ENCODE measurements at places on chromosomes 5 and 9.

DNA sequence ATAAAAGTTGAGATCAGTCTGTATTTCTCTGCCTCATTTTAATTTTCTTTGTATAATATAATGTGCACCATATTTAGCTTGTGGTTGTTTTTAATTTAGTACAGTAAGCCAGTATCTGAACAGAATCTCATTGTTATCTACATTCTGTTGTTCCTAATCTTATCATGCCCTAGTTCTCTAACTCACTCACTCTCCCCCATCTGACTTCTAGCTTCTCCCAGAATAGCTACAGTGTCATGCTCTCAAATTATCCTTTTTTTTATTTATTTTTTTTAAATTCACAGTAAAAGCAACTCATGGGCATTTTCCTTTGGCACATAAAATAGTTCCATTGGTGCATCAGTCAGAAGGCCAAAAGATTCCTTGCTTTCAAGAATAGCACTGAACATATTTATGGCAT lies 156.6 kb downstream of the TRPM3 start:
- no peak for DNase-seq

GRCh38 chr5:54282876-54283275 lies 27.5 kb downstream of the ARL15 start:
- DNase-seq, result no peak

DNA sequence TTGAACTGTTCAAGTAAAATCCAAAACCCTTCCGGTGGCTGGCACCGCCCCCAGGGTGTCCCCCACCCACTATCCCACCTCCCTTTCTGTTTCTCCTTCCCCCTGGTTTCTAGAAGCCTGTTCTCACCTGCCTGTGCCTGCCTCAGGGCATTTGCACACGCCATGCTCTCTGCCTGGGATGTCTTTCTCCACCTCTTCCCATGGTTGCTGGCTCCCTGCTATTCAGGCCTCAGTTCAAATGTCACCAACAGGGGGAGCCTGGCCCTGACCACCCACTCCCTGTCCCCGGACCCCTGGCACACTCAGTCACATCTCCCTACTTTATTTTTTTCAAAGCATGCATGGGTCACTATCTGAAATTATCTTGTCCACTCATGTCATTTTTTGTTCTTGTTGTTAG lies 39.9 kb upstream of the EEIG1 start:
- no peak for DNase-seq

DNA sequence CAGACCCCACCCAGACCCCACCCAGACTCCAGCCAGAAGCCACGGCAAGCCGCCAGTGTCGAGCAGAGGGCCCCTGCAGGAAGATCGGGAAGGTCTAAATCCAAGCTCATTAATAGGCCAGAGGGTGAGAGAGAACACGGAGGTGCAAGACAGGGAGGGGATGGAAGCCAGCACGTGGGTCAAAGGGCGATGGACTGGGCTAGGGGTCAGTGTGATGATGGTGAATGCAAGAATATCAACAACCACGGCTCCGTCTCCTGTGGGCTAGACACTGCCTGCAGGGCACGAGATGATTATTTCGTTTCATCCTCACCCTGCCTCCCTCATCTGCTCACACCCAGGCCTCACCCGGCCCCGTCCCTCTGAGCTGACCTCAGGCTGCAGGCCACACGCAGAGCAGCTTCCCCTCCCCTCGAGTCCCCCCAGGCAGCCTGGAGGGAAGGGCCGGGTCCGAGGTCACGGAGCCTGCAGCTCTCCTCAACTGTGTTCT lies 122.0 kb downstream of the COL23A1 start:
- no peak for DNase-seq

GRCh38 chr9:113617550-113617949 lies 154.0 kb downstream of the RGS3 start:
- no peak for DNase-seq

GRCh38 chr5:38831909-38832308 lies 13.9 kb upstream of the OSMR start:
- peak; percentile 11 for DNase-seq

GRCh38 chr9:70588381-70588780 lies 173.9 kb upstream of the KLF9 start:
- DNase-seq, result no peak

Data from NCI-H1436 (cell line).